T-cell (primary cell): ENCODE measurements at places on chromosomes 1 and 21.

GRCh38 chr1:172608098-172608601, 50.8 kb upstream of the FASLG start:
- no peak for DNase-seq

- DNase-seq = no peak
Measured at GRCh38 chr1:203437696-203438315, 37.8 kb upstream of the PRELP start.

GRCh38 chr1:115275216-115275615, 62.8 kb downstream of the NGF start:
- no peak for DNase-seq

DNA sequence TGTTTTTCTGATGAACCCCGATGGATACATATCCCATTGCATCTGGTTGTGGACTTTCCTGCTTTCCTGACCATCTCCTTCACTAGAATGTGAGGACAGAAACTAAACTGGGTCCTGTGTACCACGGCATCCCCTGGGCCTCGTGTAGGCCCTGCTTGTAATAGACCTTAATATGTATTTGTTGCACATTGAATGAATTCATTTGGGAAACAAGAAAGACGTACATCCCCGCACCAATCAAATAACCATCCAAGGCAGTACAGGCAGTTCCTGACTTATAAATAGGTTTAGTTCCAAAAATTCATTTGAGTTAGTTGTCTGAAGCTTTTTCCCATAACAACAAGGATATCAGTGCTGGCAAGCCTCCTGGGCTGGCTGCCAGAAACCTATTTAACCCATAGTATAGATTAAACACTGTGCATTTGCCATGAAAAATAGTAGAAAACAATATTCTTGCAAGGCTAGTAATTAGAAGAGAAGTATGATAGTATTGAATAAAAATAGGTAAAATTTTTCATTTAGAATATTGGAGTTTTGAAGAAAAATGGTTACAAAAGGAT, 81.8 kb upstream of the CD34 start:
- no peak for DNase-seq

GRCh38 chr1:39711104-39711965, 20.1 kb upstream of the HPCAL4 start:
- no peak for DNase-seq
